NCI-H774 (cell line): ENCODE measurements at places on chromosomes 2 and 18.

DNA sequence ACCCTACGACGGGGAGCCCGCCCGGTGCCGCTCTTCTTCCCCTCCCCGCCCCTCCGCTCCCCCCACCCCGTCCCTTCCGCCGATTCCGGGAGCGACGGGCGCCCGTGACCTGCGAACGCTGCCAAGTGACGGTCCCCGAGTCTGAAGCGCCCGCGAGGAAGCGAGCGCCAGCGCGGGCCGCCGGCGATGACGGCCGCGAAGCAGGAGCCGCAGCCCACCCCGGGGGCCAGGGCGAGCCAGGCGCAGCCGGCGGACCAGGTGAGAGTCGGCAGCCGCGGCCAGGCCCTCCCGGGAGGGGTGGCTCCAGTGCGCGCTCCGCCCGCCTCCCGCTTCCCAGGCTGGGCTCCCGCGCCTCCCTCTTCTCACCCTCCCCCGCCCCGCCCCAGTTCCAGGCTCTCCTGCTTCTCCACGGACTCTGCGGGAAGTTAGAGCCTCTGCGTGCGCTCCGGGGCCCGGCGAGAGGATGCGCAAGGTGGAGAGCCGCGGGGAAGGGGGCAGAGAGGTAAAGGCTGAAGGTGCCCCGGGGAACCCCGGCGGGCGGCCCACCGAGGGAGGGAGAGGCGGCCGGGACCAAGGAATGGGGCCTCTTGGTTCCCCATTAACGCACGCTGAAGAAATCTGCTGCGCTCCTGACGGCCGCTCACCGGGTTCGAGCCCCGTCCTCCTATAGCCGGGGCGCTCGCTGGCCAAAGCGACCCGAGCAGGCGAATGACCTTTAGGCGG, 719.5 kb downstream of the DPP10 start:
- DNase-seq, result peak; percentile 69

- no peak for DNase-seq
Measured at GRCh38 chr2:195697681-195698220, 40.7 kb downstream of the SLC39A10 start.

DNA sequence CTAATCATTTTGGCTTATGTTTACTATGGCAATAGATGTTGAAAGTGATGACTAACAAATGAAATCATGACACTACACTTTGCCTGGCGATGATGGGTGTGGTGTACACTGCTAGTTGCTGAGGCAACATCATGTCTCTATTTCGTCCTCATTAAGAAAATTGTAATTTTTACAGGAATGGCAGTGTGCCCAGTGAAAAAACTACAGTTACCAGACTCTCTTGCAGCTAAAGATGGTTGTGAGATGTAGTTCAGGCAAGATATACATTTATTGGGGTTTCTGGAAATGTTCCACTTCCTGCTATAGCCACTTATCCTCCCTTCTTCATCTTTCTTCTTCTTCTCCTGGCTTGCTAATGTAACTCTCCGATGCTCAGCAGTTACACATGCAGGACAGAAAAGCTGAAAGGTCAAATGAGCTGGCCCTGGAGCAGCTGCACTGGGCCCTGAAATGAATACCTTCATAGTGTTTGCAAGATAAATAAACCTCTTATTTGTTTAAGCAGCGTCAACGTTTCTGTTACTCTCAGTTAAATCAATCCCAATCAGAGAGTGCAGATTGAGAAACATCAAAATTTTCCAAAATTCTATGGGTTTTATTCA, 46.0 kb downstream of the SOCS6 start:
- DNase-seq, result no peak

DNA sequence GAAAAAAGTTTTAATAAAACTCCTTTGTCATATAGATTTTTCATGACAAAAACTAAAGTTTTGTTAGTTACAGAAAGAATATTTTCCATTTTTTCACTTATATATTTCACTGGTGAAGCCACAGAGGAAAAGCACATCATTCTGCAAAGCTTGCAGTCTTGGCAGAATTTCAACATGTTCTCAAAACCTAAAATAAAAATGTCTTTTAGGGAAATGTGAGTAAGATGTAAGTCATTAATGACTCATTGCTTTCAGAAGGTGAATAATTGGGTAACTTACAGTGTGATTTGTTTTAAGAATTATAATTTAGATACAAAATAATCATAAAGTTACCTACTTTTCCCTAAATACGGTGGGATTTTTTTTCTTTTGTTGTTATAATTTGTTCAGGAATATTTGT, 43.4 kb upstream of the TNFRSF11A start:
- no peak for DNase-seq

GRCh38 chr2:7867867-7868266, 814.0 kb upstream of the ID2 start:
- no peak for DNase-seq

DNA sequence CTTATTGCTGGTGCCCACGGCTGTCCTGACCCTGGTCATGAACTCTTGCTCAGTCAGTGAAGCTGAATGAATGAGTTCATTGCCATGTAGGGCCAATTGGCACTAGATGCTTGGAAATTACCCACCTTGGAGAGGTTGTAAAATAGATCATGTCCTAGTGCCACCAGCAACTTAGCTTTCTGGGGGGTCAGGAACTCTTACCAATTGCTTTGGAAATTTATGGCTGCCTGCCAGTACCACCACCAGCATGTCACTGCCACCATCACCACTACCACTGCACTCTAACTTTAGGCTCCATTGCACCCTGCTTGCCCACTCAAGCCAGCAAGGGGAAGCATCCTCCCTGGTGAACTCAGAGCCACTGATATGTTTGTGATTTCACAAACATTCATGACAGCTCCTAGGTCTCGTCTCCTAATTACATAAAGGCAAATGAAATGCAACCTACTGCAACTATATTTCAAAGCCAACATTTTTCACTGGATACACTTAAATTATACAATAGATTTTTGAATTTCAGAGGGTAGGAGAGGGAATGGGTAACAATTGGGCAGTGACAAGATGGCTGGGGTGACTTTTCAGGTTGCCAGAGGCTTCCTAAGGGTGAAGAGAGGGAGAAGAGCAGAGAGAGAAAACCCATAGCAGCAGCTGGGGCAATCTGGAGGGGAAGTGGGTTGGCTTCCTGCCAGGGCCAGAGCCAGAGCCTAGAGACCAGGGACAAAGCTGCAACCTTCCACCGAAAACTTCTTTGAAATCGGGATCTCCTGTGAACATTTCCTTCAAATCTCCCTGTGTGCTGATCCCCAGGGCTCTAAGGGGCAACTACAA, 3.5 kb upstream of the EMILIN1 start:
- DNase-seq, result no peak

DNA sequence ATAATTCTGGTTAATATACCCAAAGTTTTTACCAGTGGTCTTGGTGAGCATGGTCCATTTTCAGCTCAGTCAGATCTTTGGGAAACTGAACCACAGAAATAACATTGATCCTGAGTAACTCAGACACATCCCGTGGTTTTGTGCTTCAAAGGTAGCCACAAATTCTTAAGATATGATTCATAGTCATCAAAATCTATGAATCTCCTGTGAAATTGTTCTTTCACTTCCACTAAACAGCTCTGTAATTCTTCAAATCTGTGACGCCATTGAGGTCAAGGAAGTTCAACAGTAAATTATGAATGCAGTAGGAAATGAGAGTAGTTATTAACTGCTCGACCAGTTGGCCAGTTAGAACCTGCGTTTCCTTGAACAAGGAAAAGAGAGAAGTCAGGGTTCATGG, 147.3 kb downstream of the IRS1 start:
- DNase-seq, result no peak

- DNase-seq, result peak; percentile 61
Measured at GRCh38 chr2:74740741-74741431, 86.8 kb downstream of the SEMA4F start.

GRCh38 chr2:6937582-6937981, 20.4 kb downstream of the RNF144A start:
- no peak for DNase-seq

DNA sequence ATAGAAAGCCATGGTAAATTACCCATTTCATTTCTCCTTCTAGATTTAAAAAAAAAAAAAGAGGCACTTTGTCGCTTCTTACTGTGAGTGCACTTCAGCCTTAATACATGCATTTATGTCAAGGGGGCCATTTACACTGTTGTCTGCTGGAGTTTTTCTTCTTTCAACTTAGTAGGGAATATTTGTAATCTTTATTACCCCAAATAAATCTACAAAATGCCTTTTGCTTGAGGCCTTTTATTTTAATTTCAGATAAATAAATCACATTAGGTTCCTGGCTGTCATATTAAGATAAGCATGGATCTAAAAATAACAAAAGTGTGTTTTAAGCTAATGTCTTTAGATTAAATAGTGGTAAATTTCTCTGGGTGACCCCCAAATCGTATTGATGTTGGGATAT, 276.0 kb downstream of the NCKAP5 start:
- no peak for DNase-seq

GRCh38 chr2:208315081-208315788, 49.2 kb downstream of the PIKFYVE start:
- DNase-seq, result no peak

GRCh38 chr2:227643990-227644551, 22.5 kb upstream of the SCYGR5 start:
- DNase-seq, result no peak

- DNase-seq, result no peak
Measured at GRCh38 chr2:174254267-174254666, 5.9 kb upstream of the OLA1 start.

GRCh38 chr2:200968162-200968561, 4.7 kb upstream of the ORC2 start:
- DNase-seq, result no peak

GRCh38 chr18:8121101-8121500, 488.1 kb upstream of the RAB12 start:
- DNase-seq, result no peak

- no peak for DNase-seq
Measured at GRCh38 chr2:117832905-117833613, 18.6 kb downstream of the DDX18 start.

DNA sequence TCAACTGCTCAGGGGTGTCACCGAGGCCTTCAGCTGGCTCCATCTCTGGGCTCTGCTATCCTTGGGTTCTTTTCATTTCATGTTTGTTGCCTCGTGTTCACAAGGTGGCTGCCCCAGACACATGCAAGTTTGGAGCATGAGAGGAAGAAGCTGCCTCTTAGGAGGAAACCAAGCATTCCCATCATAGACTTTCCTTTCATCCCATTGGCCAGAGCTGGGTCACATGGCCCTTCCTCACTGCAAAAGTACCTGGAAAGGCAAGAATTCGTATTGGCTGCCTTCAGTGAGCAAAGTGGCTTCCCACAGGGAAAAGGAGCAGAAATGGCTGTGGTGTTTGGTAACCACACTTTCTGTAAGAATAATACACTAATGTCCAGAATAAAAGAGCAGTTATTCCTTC, 155.7 kb upstream of the RAB12 start:
- DNase-seq, result no peak

- DNase-seq, result no peak
Measured at GRCh38 chr2:239601880-239602279, 201.1 kb upstream of the HDAC4 start.

DNA sequence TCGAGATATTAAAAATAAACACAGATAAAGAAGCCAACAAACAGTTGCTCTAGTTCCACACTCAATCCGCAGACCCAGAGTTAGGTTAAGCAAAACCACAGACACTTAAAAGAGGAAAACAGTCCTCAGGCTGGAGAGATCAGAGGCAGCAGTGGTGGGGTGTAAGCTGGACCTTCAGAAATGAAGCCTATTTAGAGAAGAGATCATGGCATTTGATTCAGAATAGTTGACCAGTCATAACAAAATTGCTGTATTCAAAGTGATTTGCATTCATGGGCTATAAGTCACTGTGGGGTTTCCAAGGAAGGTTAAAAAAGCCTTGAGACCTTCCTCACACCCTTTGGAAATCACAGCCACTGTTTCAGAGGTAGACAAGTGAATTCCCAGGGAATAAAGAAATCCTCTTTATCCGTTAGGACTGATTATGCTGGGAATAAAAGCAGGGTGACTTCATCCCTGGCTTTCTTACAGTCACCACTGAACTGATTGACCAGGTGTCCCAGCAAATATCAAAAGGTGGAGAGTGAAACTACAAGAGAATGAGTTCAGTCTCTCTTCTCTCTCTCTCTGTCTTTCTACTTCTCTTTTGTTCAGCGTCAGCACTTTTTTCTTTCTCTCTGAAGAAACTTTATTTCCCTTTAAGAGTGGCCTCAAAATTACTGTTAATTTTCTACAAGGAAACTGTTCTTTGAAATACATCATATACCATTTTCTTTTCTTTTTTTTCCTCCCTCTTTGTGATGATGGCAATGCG, 171.8 kb upstream of the PIK3C3 start:
- DNase-seq, result no peak

- no peak for DNase-seq
Measured at GRCh38 chr2:126244937-126245336, 411.0 kb upstream of the GYPC start.

DNA sequence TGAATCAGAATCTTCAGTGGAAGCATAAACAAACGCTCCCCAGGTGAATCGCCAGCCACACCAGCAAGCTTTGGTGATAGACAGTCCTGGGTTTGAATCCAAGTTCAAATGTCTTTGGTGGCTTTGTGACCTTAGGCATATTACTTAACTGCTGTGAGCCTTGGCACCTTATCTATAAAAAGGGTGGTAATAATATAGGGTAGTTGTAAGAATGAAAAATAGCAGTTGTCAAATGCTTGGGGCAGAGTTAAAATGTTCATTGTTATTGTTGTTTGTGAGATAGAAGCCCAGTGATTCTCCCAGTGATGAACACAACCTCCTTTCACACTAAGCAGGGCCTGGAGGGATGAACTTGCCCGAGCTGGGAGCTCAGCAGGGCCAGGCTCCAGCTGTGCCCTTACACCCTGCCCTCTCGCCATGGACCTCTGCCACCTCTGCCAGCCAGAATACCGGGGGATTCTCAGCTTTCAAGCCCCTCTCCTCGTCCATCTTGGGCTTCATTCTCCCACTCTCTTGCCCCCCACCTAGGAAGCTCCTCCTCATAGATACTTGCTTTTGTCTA, 6.1 kb upstream of the TMBIM1 start:
- DNase-seq, result no peak

DNA sequence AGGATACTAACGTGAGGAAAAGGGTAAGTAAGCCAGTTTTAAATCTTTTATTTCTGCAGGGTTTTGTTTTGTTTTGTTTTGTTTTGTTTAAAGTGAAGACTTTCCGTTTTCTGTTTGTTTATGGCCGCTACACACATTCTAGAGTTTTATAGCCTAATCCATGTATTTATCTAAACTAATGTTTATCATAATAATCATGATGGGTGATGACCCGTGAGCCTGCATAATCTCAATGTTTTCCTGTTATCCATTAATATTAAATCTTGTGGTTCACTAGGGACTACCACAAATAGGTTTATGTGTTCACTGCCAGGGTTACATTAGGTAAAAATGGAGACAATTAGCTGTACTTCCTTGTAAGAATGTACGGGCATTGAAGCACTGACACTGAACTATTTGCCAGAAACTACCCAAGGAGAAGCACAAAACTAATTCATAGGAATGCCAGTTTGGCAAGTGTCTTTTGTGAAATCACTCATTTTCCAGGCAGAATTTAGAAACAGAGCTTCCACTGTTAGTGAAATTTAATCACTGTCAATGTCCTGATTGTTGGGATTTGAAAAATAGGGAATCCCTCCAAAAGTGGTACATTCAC, 574.8 kb downstream of the LRP1B start:
- DNase-seq, result no peak

GRCh38 chr2:214587442-214587841, 176.6 kb downstream of the VWC2L start:
- DNase-seq, result no peak

- DNase-seq, result no peak
Measured at GRCh38 chr2:114859726-114860510, 417.5 kb downstream of the DPP10 start.
